ENCODE measurements at places on chromosomes 6 and 20.
A peak's percentile ranks its signal among the peaks of the same experiment; 100 is the strongest.

- DNase-seq: peak; percentile 35
These were observed 427 bp downstream of the GINM1 start for GRCh38 chr6:149566410-149567193.

DNA sequence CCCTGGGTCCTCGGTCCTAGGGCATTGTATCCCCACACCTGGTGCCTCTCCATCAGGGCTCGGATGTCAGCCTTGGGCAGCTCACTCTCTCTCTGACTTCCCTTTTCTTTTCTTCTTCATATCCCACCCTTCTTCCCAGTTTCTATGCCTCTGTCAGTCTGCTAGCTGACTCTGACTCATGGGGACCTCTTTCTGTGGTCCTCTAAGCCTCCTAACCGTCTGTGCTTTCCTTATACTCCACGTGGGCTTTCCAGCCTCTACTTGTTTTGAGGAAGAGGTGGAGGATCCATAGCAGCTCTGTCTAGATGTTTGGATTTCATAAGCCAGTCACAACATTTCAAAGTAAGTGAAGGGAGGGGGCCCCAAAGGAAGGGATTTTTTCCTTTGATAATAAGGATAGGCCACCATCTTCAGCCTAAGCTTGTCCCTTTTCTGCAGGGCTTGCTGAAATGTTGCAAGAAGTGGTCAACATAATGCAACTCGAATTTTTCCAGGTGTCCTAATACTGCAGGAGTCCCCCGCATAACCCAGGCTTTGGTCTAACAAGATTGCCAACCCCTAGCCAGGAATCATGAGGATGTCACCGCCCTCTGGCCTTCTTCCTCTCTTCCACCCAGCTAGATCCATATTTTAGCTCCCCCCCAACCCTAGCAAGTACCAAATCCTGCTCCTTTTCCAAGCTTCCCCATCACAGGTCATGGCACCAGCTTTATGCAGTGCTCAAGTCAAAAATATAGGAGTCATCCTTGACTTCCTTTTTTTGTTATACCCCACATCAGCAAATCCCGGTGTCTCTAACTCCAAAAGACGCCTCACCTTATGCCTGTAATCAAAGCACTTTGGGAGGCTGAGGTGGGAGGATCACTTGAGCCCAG lies 8.7 kb upstream of the PLTP start:
- no peak for DNase-seq

- no peak for DNase-seq
These were observed 511.8 kb upstream of the JARID2 start for GRCh38 chr6:14734052-14734415.

GRCh38 chr6:162058281-162058875 lies 669.2 kb downstream of the PRKN start:
- no peak for DNase-seq

DNA sequence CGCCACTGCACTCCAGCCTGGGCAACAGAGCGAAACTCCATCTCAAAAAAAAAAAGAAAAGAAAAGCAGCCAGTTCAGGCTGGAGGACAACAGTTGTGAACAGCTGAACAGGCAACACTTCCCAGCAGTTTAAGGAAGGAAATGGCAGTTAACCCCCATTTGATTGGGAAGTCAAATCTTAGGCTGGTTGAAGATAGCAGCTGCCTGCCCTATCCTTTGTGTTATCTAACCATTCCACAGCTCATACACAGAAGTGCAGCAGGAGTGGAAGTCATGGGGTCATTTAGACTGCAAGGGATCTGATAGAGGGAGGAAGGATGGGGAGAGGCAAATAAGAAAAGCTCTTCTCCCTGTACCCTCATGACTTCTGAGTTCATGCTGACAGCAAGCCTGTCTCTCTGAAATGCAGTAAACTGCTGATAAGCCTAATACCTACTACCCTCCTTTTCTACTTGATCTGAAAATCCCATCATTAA lies 35.3 kb downstream of the KCTD20 start:
- DNase-seq: no peak

- no peak for DNase-seq
These were observed 32.5 kb downstream of the ADGRG6 start for GRCh38 chr6:142334294-142334693.

GRCh38 chr6:53641348-53641747 lies 24.2 kb downstream of the KLHL31 start:
- DNase-seq: no peak

GRCh38 chr6:155498370-155498769 lies 42.7 kb upstream of the NOX3 start:
- no peak for DNase-seq

GRCh38 chr6:38233161-38233791 lies 406.5 kb downstream of the BTBD9 start:
- no peak for DNase-seq

GRCh38 chr6:137121401-137121997 lies 51.9 kb downstream of the IL22RA2 start:
- no peak for DNase-seq

GRCh38 chr6:34924831-34925625 lies 36.0 kb downstream of the ANKS1A start:
- no peak for DNase-seq

GRCh38 chr20:62297449-62298227 lies 5.2 kb upstream of the ADRM1 start:
- DNase-seq: no peak
